ENCODE measurements at places on chromosomes 3 and 15. TPM values are rescaled to one million over a fixed set of nuclear protein-coding genes. Genes with fewer than 3 reads are reported as not detected.

TLR9 gene
- 0.19 TPM for total RNA-seq

RASL12 gene
- total RNA-seq = 4.7 TPM

PFN2 gene
- 33.9 TPM for total RNA-seq

GRCh38 chr3:72811571-72811970 is 36.7 kb downstream of the SHQ1 start:
- no peak for DNase-seq

DNA sequence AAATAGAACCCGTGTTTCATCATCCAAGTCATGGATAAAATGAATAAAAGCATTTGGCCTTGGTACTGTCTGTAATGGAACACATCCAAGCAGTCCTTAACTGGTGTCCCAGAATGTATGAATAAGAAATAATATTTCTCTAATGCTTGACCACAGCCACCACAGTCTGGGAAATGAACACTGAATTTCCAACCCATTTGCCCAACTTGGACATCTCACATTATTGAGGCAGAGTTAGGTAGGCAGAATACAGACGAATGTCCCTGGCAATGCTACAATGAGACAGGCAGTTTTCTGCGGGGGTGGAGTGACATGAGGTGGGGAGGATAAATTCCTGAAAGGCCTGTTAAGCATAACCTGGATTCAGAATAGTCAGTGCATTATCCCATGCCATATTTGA is 245.7 kb downstream of the ZIC1 start:
- no peak for DNase-seq

DNA sequence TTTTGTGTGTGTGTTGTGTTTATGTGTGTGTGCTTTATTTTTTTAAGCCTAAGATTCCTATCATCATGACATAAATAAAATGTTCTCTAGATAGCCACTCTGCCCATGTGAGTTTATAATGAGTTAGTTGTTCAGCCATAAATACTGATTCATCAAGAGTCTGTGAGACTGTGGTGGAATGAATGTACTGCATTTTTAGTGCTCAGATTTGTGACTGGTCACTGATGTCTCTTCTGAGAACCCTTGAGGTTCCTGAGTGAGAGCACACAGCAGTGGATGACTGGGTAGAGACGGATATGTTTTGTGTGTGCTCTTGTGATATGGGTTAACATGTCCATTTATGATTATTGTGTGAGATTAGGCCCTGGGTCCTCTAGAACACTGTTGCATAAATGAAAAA is 51.2 kb downstream of the SETD5 start:
- no peak for DNase-seq

- peak; percentile 16 for DNase-seq
Measured at GRCh38 chr15:78311292-78311691, 11.9 kb upstream of the SKIC8 start.

- peak; percentile 62 for DNase-seq
Measured at GRCh38 chr15:66927201-66928077, 138.0 kb upstream of the SMAD3 start.

DNA sequence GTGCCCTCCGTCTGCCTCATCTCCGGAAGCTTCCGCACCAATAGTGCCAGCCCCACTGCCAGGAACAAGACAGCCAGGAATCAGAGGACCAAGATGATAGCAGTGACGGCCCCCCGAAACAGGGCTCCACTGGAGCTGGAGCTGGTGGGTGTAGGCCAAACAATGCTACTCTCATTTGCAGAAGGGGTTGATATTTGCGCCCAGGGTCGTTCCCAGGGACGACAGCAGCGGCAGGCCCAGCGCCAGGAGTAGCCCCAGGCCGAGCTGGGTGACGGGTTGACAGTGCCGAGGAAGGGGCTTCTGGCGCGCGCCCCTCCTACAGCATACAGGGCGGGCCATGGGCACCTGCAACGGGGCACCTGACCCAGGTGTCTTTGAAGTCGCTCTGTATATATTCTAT is 301.4 kb downstream of the CNTN6 start:
- DNase-seq = peak; percentile 84

DNA sequence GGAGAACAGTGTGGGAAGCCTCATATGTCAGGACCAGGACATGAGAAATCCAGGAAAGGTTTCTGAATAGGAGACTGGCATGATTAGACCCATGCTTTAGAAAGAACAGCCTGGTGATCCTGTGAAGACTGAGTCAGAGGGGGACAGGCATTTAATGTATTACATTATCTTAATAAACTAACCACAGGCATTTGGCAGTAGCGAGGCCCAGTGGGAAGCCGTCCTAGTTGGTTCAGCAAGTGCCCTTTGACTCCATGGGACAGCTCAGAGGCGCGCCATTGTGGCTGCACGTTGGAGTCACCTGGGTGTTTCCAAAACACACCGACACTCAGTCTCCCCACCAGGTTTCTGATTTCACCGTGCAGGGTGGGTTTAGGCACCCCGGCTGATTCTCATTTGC is 90.5 kb upstream of the DGKG start:
- DNase-seq = no peak

DNA sequence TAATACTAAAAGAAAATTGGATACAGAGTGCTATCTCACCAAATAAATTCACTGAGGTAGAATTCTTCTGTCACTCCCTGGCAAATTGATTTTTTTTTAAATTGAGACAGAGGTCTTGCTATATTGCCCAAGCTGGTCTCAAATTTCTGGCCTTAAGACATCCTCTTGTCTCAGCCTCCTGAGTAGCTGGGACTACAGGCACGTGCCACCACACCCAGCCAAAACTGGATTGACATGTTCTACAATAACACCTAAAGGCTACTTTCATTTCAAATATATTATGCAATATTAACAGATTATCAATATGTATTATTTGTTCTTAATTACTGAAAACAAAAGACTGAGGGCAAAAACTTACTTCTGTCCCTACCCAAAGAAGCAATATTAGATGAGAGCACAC is 36.7 kb downstream of the TFDP2 start:
- no peak for DNase-seq

All from mesenteric fat pad (tissue), 1 donor.